Ovary (tissue), 10 donors: ENCODE measurements at places on chromosomes 4 and X. TPM values are rescaled to one million over a fixed set of nuclear protein-coding genes. Genes with fewer than 3 reads are reported as not detected.

The RRH gene
- not detected for total RNA-seq

The EDA gene
- total RNA-seq = 8.5 TPM

The GSX2 gene
- not detected for total RNA-seq

The PAGE5 gene
- total RNA-seq = not detected

The MAGEA2 gene
- total RNA-seq = not detected
